ENCODE measurements at places on chromosomes 12 and 14. TPM values are rescaled to one million over a fixed set of nuclear protein-coding genes. Genes with fewer than 3 reads are reported as not detected.

Gene ERP27
- polyA plus RNA-seq, result 0.12 TPM

Gene AKAP3
- 1.9 TPM for polyA plus RNA-seq

Gene CLEC9A
- polyA plus RNA-seq, result not detected

Gene PLBD1
- polyA plus RNA-seq, result 13.7 TPM

Gene ZNF10
- 4.8 TPM for polyA plus RNA-seq

DNA sequence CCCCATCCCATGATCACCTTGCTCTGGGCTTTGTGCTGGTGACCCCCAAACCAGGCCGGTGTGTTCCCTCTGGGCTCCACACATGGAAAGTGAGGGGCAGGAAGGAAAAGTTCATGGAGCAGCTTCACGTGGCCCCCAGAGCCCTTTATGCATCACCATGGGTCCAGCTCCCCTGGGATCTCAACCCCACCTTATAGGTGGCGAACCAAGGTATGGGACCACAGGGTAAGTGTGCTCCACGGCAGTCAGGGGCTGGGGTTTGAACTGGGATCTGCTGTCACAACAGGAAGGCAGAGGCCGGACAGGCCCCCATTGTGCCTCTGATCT is 7.4 kb upstream of the BEGAIN start:
- no peak overlapping the region for H3K4me3 ChIP-seq
- H3K36me3 ChIP-seq, result no peaks in the 10 kb centered on the region
- H3K4me1 ChIP-seq, result no peaks in the 10 kb centered on the region

DNA sequence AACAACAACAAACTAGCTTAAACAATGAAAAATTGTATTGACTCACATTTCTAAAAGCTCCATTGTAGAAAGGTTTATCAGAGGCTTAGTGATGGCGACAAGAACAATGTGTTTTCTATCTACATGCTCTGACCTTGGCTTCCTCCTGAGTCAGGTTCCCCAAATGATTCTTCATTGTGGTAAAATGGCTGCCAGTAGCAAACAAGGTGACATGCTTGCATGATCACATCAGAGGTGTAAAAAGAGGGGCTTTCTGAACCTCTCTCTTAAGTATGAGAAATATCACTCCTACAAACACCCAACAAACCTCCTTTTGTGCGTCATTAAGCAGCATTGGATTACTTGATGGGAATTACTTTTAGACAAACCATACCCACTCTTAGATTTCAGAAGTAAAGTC is 252.4 kb upstream of the SYT1 start:
- H3K36me3 ChIP-seq, result no peaks in the 10 kb centered on the region
- no peak for DNase-seq
- H3K4me3 ChIP-seq, result no peak overlapping the region
- no peak overlapping the region for H3K27ac ChIP-seq

DNA sequence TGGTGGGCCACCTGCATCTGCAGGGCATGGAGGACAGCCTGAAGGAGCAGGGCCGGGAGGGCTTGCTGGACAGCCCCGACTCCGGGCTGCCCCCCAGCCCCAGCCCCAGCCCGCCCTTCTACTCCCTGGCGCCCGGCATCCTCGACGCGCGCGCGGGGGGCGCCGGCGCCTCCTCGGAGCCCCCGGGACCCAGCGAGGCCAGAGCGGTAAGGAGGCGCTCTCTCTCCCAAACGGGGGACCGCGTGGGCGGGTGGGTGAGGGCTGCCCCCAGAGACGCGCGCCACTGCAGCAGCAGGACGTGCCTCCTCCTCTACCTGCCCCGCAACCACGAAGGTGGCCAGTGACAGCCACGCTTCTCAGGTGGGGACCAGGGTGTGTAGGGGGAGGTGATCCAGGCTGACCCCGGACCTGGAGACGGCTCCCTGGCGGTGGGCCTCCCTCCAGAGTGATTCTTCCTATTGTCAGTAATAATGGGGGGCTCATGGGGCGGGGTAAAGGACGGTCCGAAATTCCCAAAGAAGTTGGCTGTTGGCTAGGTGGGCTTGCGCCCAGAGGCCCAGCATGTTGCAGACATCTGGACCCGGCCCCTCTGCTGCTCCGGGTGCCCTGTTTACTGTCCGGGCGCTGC is 652 bp downstream of the RFLNA start:
- no peak overlapping the region for H3K27ac ChIP-seq
- peak overlapping the region; percentile 43 for H3K4me3 ChIP-seq
- no peak for DNase-seq

GRCh38 chr14:50530794-50531365 is 1.5 kb downstream of the MAP4K5 start:
- H3K36me3 ChIP-seq, result no peaks in the 10 kb centered on the region
- no peaks in the 10 kb centered on the region for H3K27me3 ChIP-seq
- DNase-seq, result no peak
- H3K4me3 ChIP-seq, result peak overlapping the region; percentile 94

- no peak overlapping the region for H3K4me3 ChIP-seq
- H3K4me1 ChIP-seq, result peaks cover 58% of the 10 kb centered on the region
- no peaks in the 10 kb centered on the region for H3K36me3 ChIP-seq
Measured at GRCh38 chr12:11716794-11717518, 67.5 kb downstream of the ETV6 start.

- no peak overlapping the region for H3K27ac ChIP-seq
- no peak for DNase-seq
- no peak overlapping the region for H3K4me3 ChIP-seq
- H3K36me3 ChIP-seq, result no peaks in the 10 kb centered on the region
- no peaks in the 10 kb centered on the region for H3K4me1 ChIP-seq
- no peaks in the 10 kb centered on the region for H3K27me3 ChIP-seq
Measured at GRCh38 chr12:75990189-75990912, 41.2 kb downstream of the PHLDA1 start.

DNA sequence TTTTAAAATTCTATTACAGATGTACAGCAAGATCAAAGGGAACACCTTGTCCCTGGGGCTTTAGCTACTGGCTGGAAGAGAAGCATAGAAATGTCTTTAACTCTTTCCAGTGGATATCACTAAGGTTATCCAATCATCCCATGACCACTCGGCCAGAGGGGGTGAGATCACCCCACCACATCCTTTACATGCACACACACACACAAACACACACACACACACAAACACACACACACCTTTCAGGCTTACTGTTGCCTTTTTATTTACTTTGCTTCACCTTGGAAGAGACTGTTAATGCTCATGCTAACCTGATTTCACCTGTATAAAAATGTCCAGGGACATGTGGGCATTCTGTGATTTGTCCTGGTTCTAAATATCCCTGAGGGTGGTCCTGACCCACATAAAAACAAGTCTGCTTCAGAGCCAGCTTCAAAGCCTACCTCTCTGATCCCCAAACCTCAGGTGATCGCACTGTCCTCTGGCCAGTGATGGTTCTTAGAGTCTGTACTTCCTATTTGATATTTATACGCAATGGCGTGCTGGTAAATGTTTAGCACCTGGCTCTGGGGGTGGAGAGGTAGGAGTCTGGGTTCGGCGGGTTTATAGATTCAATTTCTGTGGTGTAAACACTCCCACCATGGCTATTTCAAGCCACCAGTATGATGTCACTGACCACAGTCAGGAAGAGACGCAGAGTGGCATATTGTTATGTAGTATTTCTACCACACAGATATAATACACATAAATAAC is 166.1 kb upstream of the EEA1 start:
- H3K27ac ChIP-seq, result no peak overlapping the region
- no peaks in the 10 kb centered on the region for H3K36me3 ChIP-seq
- H3K4me3 ChIP-seq, result no peak overlapping the region
- H3K4me1 ChIP-seq, result no peaks in the 10 kb centered on the region

GRCh38 chr12:79691511-79692248 is 916 bp upstream of the PAWR start:
- H3K4me1 ChIP-seq, result peaks cover 25% of the 10 kb centered on the region
- H3K27ac ChIP-seq, result no peak overlapping the region
- peak overlapping the region; percentile 88 for H3K4me3 ChIP-seq
- DNase-seq, result no peak

GRCh38 chr12:12916135-12916944 is 25.0 kb downstream of the GPRC5A start:
- DNase-seq, result peak; percentile 83
- no peak overlapping the region for H3K4me3 ChIP-seq
- no peaks in the 10 kb centered on the region for H3K4me1 ChIP-seq
- H3K36me3 ChIP-seq, result no peaks in the 10 kb centered on the region
- no peak overlapping the region for H3K27ac ChIP-seq
- no peaks in the 10 kb centered on the region for H3K27me3 ChIP-seq

DNA sequence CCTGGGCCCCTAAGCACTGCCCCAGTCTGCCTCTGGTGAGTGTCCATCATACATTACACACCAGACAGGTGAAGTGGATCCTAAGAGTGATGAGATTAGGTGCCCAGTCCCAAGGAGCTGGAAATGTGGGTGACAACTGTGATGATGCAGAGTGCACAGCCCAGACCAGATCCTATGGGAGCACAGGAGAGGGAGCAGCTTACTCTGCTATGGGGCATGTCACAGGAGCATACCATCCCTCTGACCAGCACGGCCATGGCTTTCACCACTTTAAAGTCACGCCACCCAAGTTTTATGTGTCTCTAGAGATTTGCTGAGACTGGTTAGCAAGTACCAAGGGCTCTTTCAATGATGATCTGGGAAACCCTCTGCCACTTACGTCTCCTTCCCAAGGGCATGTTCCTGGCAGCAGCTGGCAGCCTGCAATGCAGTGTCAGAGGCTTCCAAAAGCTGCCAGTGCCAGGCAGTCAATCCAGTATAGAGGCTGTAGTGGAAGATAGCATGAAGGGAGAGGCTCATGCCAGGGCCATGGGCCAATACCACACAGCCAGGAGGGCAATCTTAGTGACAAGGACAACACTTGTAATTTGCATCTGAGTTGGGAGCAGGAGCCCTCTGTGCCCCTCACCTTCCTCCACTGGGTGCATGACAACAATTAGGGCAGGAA is 40.2 kb downstream of the STAB2 start:
- H3K27me3 ChIP-seq, result no peaks in the 10 kb centered on the region
- no peak overlapping the region for H3K4me3 ChIP-seq
- peak overlapping the region; percentile 68 for H3K27ac ChIP-seq

- no peaks in the 10 kb centered on the region for H3K36me3 ChIP-seq
- no peak overlapping the region for H3K4me3 ChIP-seq
- H3K27me3 ChIP-seq, result peaks cover 41% of the 10 kb centered on the region
- H3K4me1 ChIP-seq, result no peaks in the 10 kb centered on the region
- H3K27ac ChIP-seq, result no peak overlapping the region
Measured at GRCh38 chr14:92903359-92903758, 19.6 kb upstream of the CHGA start.

GRCh38 chr12:123164222-123164621 is 13.3 kb upstream of the PITPNM2 start:
- DNase-seq, result no peak
- H3K27ac ChIP-seq, result no peak overlapping the region
- peaks cover 71% of the 10 kb centered on the region for H3K36me3 ChIP-seq
- peaks cover 3% of the 10 kb centered on the region for H3K4me1 ChIP-seq

- H3K36me3 ChIP-seq, result peaks cover 18% of the 10 kb centered on the region
- H3K27ac ChIP-seq, result no peak overlapping the region
- no peak for DNase-seq
- H3K4me1 ChIP-seq, result no peaks in the 10 kb centered on the region
- no peak overlapping the region for H3K4me3 ChIP-seq
- H3K27me3 ChIP-seq, result no peaks in the 10 kb centered on the region
Measured at GRCh38 chr14:103346286-103346685, 12.2 kb downstream of the EIF5 start.

GRCh38 chr12:26711569-26711968 is 121.4 kb downstream of the ITPR2 start:
- no peaks in the 10 kb centered on the region for H3K4me1 ChIP-seq
- H3K36me3 ChIP-seq, result peaks cover 3% of the 10 kb centered on the region
- no peak overlapping the region for H3K27ac ChIP-seq

DNA sequence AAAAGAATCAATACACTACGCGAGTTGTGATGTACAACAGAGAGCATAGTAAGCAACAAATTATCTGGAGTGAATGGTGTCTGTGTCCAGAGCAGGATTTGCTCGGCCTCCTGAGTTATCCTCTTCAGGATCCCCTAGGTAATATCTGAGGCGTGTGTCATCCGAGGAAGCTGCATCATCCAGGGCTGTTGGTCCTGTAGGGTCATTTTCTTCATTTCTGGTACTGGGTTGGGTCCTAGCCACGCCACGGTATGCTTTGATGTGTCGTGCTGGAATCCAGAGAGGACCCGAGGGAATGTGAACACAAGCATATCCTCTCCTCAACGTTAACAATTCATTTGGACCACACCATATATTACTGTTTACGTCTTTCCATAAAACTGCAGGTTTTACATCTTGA is 19.0 kb upstream of the CLEC4E start:
- H3K4me3 ChIP-seq, result no peak overlapping the region
- DNase-seq, result no peak
- H3K27ac ChIP-seq, result no peak overlapping the region
- H3K27me3 ChIP-seq, result no peaks in the 10 kb centered on the region
- no peaks in the 10 kb centered on the region for H3K36me3 ChIP-seq

- DNase-seq, result no peak
- no peaks in the 10 kb centered on the region for H3K36me3 ChIP-seq
- no peaks in the 10 kb centered on the region for H3K4me1 ChIP-seq
- no peaks in the 10 kb centered on the region for H3K27me3 ChIP-seq
- no peak overlapping the region for H3K4me3 ChIP-seq
- H3K27ac ChIP-seq, result no peak overlapping the region
Measured at GRCh38 chr14:70698288-70698687, 56.6 kb downstream of the TTC9 start.

DNA sequence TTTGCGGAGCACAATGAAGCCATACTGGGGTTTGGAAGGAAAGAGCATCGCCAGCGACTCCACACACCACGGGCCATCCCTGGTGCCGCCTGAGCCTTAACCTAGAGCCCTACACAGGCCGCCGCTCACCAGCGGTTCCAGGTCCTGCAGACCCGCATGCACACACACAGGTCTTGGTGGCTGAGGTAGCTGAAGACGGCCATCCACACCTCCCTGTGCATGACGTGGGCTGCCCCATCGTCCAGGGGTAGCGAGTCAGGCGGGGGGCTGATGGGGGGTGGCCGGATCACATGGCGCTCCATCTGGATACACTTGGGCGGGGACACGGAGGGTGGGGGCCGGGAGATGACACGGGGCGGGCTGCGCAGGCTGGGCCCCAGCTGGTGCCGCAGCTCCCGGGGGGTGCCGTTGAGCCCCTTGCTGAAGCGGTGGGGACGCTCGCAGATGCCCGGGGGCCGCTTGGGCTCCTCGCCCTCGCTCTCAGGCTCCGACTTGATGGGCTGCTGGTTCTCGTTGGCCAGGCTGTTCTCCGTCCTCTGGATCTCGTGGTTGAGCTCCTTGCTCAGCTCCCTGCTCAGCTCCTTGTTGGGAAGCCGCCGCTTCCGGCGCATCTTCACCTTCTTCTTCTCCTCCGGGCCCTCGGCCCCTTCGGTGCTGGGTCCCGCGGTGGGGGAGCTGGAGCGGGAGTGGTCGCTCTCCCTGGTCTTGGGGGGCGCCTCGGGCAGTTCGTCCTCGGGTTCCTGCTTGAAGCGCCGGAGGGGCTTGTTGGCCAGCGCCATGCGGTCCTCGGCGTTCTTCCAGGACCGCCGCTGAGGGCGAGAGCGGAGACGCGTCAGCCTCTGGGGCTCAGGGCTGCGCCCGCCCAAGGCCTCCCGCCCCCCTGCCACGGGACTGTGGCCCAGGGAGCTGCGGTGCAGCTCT is 42.4 kb downstream of the RNF34 start:
- H3K36me3 ChIP-seq, result peaks cover 72% of the 10 kb centered on the region
- no peaks in the 10 kb centered on the region for H3K27me3 ChIP-seq
- no peaks in the 10 kb centered on the region for H3K4me1 ChIP-seq
- DNase-seq, result no peak
- no peak overlapping the region for H3K27ac ChIP-seq
- H3K4me3 ChIP-seq, result no peak overlapping the region
